ENCODE measurements at places on chromosomes 5 and 9.

GRCh38 chr5:27172693-27173092, 134.3 kb upstream of the CDH9 start:
- DNase-seq, result no peak

GRCh38 chr5:145856285-145856818, 16.5 kb downstream of the GRXCR2 start:
- DNase-seq, result peak; percentile 14

DNA sequence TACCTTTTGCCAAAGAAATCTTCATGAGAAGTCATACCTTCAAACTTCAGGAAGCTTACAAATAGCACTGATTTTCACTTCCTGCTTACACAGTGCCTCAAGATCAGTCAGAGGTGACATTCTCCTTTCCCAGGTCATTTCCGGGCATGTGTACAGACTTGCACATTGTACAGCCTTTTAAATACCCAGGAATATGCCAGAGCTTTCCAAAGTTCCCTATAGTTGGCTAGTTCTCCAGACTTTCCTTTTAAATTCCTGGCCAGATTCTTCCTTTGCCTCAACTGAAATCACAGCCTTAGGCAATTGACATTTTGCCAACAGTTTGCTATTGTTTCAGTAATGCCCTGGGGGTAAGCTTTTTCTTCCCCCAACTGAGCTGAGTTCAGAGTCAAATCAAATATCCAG, 47.2 kb downstream of the RFX3 start:
- no peak for DNase-seq

DNA sequence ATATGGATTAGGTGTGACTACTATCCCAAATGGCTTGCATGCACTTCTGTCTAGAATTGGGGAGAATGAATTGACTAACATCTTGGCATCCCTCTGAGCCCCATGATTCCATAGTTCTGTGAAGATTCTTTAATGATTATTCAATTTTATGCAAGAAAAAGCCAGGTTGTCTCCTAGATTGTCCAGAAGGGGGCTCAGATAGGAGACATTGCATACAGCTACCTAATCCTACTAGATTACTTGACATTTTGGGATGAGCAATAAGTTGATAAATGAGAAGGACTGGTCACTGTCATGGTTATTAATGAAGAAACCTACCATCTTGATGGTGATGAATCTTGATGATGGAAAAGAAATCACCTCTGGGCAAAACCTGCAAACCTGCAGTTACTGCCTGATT, 117.0 kb downstream of the CARTPT start:
- DNase-seq, result no peak

DNA sequence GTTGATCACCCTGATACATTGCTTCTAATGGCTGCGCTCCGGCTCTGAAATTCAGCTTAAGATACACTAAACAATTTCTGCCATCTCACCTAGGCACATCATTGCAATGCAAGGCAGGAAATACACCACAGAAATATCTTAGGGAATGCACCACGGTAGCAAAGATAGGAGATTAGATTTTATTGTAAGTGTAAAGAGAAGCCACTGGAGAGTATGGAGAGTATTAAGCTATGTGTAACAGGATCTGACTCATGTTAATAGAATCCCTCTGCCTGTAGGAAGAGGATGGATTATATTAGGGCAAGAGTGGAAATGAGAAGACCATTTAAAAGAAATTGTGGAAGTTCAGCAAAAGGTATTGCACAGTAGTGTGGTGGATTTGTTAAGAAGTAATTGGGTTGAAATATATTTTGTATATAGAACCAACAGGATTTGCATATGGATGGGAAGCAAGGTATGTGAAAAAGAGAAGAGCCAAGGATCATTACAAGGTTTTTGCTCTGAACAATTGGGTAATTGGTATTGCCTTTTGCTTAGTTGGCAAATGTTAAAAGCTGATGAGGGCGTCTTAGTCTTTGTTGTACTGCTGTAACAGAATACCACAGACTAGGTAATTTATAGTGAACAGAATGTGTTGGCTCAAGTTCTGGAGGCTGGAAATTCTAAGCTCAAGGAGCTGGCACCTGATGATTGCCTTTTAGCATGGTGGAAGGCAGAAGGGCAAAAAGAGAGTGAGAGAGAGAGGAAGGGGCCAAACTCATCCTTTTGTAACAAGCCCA, 636.1 kb downstream of the PSAT1 start:
- no peak for DNase-seq

- DNase-seq, result no peak
Observed at GRCh38 chr5:2763533-2763794, 12.0 kb upstream of the IRX2 start.

GRCh38 chr5:176658817-176659511, 11.7 kb downstream of the TSPAN17 start:
- no peak for DNase-seq

- no peak for DNase-seq
Observed at GRCh38 chr5:151896031-151896691, 28.5 kb downstream of the GLRA1 start.

DNA sequence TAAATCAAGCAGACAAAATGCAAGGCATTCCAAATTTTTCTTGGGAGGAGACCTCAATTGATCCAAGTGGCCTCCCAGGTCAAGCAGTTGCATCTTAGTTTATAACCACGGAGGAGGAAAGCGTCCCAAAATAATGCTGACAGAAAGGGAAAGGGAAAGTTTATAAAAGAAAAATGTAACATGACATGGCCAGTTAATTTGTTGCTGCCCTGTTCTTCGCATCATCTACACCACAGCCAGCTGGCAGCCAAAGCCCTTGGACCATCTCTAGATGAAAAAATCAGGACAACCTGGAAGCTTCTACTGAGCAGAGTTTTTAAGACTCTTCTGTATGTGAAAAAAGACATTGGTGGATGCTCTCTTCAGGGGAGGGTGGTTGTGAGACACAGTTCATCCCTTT, 128.8 kb upstream of the FBXL7 start:
- no peak for DNase-seq

- DNase-seq, result no peak
Observed at GRCh38 chr5:54415147-54415546, 40.4 kb upstream of the HSPB3 start.

GRCh38 chr9:97560851-97561250, 59.4 kb downstream of the TMOD1 start:
- DNase-seq, result no peak

DNA sequence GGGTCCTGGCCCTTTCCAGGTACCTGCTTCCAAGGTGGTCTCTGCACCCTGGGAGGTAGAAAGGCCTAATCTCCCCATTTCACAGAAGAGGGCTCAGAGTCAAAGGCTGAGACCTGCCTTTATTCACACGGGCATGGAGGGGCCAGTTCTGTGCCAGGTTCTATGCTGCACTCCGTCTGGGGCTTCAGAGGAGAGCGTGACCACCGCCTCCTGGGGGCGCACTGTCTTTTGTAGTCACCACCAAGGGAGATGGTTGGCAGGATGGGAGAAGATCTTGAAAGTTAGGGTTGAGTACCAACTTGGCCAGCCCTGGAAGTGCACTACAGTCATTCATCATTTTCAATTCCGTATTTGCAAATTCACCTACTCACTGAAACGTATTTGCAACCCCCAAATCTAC, 23.7 kb upstream of the PRDM12 start:
- no peak for DNase-seq

GRCh38 chr5:159962214-159962613, 45.9 kb downstream of the ADRA1B start:
- no peak for DNase-seq

- peak; percentile 76 for DNase-seq
Observed at GRCh38 chr9:12289711-12290110, 403.5 kb upstream of the TYRP1 start.

DNA sequence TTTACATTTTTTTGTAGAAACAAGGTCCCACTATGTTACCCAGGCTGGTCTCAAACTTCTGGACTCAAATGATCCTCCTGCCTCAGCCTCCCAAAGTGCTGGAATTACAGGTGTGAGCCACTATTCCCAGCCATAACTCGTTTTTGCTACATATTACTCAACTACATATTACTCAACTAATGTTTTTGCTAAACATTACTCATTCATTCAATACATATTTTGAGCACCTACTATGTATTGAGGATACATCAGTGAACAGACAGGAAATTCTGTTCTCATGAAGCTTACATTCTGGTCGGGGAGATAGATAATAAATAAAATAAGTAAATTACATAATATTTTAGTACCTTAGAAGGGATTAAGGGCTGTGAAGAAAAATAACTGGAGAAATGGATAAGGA, 34.9 kb upstream of the STOM start:
- no peak for DNase-seq

DNA sequence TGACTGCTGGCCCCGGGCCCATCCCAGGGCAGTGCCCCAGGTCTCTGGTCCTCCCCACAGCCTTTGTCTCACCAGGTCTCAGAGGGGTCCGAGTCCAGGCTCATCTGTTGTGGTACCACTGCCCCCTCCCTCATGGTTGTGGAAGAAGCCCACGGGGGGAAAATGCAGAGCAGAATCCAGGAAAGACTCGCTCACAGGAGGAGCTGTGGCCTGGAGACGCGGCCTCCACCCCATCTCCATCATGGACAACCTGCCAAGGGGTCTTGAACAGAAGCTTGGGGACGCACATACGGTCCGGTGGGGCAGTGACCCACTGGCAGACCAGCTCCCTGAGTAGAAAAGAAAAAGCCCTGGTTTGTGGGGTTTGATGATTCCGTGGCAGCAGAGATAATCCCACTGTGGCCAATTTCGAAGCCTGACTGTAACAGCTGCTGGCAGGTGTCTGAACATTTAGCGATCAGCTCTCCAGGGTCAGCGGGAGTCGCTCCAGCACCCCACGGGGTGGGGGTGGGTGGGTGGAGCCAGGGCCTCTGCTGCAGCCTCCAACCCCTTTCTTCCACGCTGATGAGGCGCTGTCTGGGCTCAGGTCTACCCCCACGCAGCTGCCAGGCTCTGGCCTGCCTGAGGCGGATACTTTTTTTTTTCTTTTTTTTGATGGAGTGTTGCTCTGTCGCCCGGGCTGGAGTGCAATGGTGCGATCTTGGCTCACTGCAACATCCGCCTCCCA, 1.9 kb upstream of the GRIN1 start:
- DNase-seq, result no peak

- no peak for DNase-seq
Observed at GRCh38 chr5:135134691-135135381, 100.8 kb upstream of the PITX1 start.

- DNase-seq, result peak; percentile 51
Observed at GRCh38 chr9:106019039-106019680, 324.8 kb downstream of the TMEM38B start.

DNA sequence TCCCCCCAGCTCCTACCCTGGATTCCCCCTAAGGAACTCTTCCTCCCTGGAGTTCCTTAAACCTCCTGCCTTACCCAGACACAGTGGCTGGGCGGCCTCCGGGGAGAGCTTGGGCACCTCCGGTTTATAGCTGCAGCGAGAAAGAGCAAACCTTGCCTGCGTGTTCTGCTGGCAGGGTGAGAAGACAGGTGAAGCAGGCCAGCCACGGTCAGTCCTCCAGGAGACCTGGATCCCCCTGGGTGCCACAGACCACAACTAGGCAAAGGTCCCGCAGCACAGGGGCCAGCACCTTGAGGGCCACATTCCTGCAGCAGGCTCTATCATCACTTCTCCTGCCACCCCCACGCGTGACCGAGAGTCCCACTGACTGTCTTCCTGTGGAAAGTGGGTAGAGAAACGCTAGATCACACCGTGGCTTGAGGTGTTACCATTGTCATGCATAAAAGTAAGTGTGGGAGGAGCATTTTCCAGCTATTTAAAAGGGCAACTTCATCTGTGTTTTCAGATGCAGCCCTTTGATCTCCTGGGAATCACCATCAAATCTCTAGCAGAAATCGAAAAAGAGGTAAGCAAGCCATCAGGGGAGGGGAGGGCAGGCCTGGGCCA, 130.2 kb upstream of the LMX1B start:
- DNase-seq, result no peak

DNA sequence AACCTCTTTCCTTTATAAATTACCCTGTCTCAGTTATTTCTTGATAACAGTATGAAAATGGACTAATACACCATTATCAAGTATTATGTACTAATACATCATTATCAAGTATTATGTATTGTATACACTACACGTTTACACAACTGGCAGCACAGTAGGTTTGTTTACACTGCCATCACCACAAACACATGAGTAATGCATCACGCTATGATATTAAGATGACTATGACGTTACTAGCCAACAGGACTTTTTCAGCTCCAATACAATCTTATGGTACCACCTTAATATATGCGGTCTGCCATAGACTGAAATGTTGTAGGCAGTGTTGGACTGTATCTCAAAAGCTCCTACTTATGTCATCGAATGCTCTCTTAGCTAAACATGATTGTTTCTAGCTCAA, 28.2 kb downstream of the PRELID2 start:
- DNase-seq, result no peak

DNA sequence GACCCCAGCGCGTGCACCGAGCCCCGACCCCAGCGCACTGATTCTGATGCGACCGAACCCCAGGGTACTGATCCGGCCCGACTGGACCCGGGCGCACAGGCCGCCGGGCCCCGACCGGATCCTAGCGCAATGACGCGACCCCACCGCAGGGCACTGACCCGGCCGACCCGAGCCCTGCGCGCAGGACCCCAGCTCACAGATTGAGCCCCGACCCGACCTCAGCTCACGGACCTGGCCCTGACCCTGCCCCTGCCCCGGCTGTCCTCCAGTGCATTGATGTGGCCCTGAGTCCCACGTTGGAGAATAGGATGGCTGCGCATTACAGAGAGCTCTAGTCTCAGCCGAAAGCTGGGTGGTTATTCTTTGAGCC, 438 bp downstream of the TRIP13 start:
- DNase-seq, result no peak

DNA sequence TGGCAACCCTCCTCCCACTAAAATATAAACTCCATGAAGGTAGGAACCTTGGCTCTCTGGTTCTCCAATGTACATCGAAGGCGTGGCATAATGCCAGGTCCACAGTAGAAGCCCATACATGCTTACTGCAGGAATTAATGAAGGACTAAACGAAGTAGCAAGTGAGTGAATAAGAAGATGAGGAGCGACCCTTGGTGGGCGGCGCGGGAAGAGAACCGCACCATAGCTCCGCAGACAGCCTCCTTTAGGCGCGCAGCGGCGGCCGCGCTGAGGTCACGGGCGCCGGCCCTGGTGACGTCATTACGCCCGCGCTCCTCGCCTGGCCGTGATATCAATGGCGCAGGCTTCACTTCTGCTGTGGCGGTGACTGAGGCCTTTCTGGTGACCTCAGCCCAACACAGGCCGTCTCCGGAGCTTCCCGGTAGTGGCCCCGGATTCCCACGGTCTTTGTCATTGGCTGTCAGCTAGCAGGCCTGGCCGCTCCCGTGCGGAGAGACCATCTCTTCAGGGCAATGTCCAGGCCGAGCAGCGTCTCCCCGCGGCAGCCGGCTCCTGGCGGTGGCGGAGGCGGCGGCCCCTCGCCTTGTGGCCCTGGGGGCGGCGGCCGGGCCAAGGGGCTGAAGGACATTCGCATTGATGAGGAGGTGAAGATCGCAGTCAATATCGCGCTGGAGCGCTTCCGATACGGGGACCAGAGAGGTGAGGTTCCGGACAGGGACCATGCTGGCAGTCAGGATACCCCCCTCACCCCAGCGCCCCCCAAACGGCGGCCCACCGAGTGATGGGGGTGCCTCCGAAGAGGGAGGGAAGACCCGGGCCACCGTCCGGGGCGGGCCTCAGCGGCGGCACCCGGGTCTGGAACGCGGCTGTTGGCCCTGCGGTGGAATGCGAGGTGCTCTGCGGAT, at the start of gene YTHDC2:
Gene YTHDC2 (plus strand): TSS at position 311 of the 905 bp plus-strand sequence. CDS start 202 bp downstream, at position 513.
- peak; percentile 75 for DNase-seq
